ENCODE measurements at places on chromosomes 4 and X. TPM values are rescaled to one million over a fixed set of nuclear protein-coding genes. Genes with fewer than 3 reads are reported as not detected.
A peak's percentile ranks its signal among the peaks of the same experiment; 100 is the strongest.

DNA sequence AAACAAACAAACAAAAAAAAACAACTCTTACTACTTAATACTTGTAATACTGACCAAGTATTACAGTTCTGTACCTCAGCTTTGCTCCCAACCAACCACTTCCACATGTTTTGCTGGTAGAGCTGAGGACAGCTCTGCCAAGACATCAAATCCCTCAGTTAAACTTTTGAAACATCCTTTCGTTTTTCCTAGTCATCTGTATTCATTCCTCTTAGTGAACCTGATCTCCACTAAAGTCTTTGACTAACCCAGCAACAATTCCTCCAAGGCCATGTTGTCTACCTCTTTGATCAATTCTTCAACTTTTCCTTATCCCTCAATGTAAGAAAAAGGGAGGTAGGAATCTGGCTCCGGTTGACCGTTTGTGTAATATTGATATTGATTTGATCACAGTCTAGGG is 247.5 kb downstream of the ARHGAP24 start:
- no peaks in the 10 kb centered on the region for H3K4me1 ChIP-seq
- H3K27me3 ChIP-seq, result no peaks in the 10 kb centered on the region
- H3K4me3 ChIP-seq, result no peak overlapping the region
- H3K27ac ChIP-seq, result no peak overlapping the region
- no peak for DNase-seq

DNA sequence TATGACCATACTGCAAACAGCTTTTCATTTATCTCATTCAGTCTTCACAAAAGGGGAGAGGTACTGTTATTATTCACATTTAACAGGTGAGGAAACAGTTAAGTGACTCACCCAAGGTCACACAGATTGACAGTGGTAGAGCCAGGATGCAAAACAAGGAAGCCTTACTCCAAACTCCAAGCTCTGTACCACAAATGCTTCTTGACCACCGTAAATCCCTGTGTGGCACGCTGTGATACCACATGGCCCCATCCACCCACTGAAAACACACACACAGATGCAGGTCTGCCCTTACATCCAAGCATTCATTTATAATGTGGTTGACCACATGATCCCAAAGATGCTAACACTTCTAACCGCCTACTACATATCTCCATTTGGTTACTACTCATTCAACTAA is 129.5 kb downstream of the TSPAN5 start:
- no peak for DNase-seq
- no peak overlapping the region for H3K4me3 ChIP-seq
- no peaks in the 10 kb centered on the region for H3K36me3 ChIP-seq
- no peak overlapping the region for H3K27ac ChIP-seq
- no peaks in the 10 kb centered on the region for H3K27me3 ChIP-seq
- no peaks in the 10 kb centered on the region for H3K4me1 ChIP-seq

GRCh38 chr4:44914748-44915147 is 188.4 kb upstream of the GNPDA2 start:
- no peaks in the 10 kb centered on the region for H3K27me3 ChIP-seq
- no peak overlapping the region for H3K4me3 ChIP-seq

DNA sequence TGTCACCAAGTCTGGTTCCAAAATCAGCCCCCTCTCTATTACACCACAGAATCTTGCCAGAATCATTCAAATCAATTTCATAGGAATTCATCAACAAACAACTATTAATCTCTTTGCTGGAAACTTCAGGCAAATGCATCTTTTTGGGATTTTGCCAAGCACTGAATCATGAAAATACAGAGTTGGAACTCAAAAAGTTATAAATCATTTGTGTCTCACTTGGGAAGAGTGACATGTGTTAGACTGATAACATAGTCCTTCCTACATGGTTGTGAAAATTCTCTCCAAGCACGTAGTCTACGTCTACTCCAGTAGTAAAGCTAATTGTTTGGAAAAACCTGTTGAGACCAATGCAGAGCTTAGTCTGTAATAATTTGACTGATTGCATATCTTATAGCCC is 19.0 kb downstream of the CXCL8 start:
- no peak overlapping the region for H3K27ac ChIP-seq
- no peak for DNase-seq
- H3K27me3 ChIP-seq, result no peaks in the 10 kb centered on the region
- H3K4me1 ChIP-seq, result no peaks in the 10 kb centered on the region
- no peaks in the 10 kb centered on the region for H3K36me3 ChIP-seq

GRCh38 chr4:88396681-88397080 is 18.0 kb downstream of the HERC6 start:
- H3K27ac ChIP-seq, result no peak overlapping the region
- H3K4me1 ChIP-seq, result no peaks in the 10 kb centered on the region
- no peak overlapping the region for H3K4me3 ChIP-seq
- no peaks in the 10 kb centered on the region for H3K36me3 ChIP-seq
- no peak for DNase-seq

DNA sequence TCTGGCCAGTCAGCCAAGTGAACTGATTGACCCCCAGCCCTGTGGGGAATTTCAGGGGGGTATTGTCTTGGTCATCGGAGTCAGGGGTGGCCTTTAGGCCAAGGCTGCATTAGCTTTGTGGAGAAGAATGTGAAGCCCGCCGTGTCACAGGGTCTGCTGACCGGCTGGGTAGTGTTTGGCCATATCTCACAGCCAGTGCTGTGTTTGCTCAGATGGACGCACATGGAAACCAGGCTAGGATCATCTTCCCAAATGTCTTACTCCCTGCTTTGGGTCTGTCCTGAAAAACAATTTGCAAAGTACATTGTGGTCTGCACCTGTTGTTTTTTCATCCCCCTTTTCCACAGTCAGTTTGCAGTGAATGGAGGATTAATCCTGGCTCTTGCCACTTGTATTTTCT is 13.0 kb downstream of the TMEM164 start:
- DNase-seq, result no peak
- H3K4me3 ChIP-seq, result no peak overlapping the region
- H3K27ac ChIP-seq, result no peak overlapping the region
- no peaks in the 10 kb centered on the region for H3K36me3 ChIP-seq

DNA sequence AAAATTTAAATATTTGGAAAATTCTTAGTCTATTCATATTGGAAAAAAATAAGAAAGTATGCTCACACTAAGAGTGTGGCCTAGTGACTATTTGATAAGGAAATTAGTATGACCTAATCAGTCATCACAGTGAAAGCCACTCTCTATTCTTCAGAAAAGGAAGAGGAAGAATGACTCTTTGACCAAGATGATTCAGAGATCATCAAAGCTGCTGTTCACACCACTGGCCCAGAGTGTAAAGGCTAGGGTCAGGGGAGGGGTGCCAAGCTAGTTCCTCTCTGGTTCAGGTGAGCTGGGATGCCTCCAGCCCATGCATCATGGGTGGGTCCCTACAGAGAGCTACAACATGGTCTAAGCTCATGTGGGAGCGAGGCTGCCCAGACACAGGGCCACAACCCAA is 396.9 kb upstream of the NDST3 start:
- H3K27ac ChIP-seq, result no peak overlapping the region
- no peak for DNase-seq
- no peak overlapping the region for H3K4me3 ChIP-seq
- no peaks in the 10 kb centered on the region for H3K36me3 ChIP-seq
- no peaks in the 10 kb centered on the region for H3K27me3 ChIP-seq

DNA sequence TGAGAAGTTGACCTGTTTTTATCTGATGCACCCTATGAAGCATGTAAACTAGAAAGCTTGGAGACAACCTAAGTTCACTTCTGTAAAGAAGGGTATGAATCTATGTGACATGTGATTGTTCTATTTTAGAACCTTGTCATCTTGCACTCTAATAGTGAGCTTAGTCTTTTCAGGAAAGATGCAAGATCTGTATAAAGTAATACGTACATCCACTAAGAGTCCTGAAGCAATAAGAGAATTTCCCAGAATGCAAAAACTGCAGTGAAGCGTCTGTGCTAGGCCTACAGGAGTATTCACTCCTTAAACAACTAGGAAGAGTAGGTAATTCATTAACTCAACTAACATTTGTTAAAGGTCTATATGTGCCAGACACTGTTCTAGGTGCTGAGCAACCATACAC is 23.3 kb upstream of the NDP start:
- H3K4me3 ChIP-seq, result no peak overlapping the region
- no peaks in the 10 kb centered on the region for H3K4me1 ChIP-seq
- no peak overlapping the region for H3K27ac ChIP-seq
- no peak for DNase-seq

- no peak for DNase-seq
- H3K27ac ChIP-seq, result no peak overlapping the region
- H3K4me3 ChIP-seq, result no peak overlapping the region
- no peaks in the 10 kb centered on the region for H3K4me1 ChIP-seq
Measured at GRCh38 chr4:6009452-6009851, 8.8 kb downstream of the C4orf50 start.

- no peak overlapping the region for H3K4me3 ChIP-seq
- H3K27ac ChIP-seq, result no peak overlapping the region
- H3K36me3 ChIP-seq, result no peaks in the 10 kb centered on the region
- peak; percentile 3 for DNase-seq
- peaks cover 8% of the 10 kb centered on the region for H3K4me1 ChIP-seq
- H3K27me3 ChIP-seq, result no peaks in the 10 kb centered on the region
Measured at GRCh38 chrX:39149761-39150160, 348.5 kb downstream of the MID1IP1 start.

DNA sequence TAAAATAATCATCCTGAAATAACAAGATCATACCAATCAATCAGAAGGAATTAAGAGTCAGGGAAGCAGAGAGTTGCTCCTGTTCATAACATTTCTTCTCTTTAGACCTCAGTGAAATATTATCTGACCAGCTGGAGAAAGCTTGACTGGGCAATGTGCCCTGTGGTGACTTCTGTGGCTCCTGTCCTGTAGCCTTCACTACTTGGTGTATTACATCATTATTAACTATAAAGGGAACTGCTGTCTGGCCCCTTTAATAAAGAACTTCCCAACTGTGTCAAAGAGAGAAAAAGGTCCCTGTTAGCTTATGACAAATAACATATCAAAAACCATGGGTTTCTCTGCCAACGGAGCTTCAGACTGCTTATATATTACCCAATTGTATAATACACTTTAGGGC is 18.0 kb downstream of the OPHN1 start:
- no peaks in the 10 kb centered on the region for H3K4me1 ChIP-seq
- H3K36me3 ChIP-seq, result no peaks in the 10 kb centered on the region
- H3K4me3 ChIP-seq, result no peak overlapping the region

GRCh38 chr4:170388255-170388654 is 298.5 kb upstream of the AADAT start:
- no peak for DNase-seq
- H3K27ac ChIP-seq, result no peak overlapping the region
- H3K27me3 ChIP-seq, result no peaks in the 10 kb centered on the region
- H3K4me3 ChIP-seq, result no peak overlapping the region
- H3K4me1 ChIP-seq, result no peaks in the 10 kb centered on the region

DNA sequence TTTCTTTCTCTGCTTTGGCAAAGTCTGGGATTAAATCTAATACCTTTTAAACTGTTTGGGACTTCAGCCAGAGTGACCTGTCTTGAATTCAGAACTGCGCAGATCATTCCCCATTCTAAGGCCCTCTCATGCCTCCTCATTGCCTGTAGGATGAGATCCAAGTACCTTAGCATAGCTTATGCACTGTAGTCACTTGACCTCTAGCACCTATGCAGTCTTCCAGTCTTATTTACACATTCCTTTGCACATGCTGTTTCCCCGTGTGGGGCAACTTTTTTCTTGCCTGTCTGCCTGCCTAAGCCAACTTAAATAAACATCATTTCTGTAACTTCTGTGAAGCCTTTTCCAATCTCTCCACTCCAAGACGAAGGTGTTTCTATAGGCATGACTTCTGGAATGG is 68.4 kb downstream of the AR start:
- H3K36me3 ChIP-seq, result no peaks in the 10 kb centered on the region
- DNase-seq, result no peak
- H3K27ac ChIP-seq, result no peak overlapping the region
- H3K4me1 ChIP-seq, result no peaks in the 10 kb centered on the region

DNA sequence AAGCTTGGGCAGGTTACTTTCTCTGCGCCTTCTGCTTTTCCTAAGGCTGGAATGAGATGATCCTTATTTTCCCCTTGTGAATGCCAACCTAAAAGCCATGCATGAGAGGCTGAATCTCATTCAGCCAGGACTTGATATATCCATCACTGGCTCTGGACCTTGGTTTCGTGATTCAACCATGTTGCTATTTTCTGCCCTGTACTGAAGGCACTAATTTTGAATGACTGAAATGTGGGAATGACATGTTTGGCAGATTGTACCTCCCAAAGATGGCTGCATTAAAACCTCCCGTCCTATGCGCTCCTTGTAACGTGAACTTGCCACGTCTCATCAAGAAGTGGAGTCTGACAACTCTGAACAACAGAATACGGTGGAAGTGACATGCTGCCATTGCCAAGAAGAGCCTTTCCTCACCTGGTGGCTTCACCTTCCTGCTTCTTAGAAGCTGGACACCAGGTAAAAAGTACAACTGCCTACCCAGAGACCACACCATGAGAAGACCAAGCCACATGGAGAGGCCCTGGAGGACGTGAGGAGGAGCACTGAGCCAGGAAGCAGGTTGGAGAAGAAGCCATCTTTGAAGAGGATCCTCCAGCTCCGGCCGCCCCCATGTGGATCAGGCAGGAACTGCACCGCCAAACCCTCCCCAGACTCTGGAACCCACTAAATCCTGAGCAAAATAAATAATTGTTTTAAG is 174.5 kb downstream of the NSUN7 start:
- H3K27ac ChIP-seq, result no peak overlapping the region
- peak; percentile 28 for DNase-seq
- no peak overlapping the region for H3K4me3 ChIP-seq
- H3K27me3 ChIP-seq, result no peaks in the 10 kb centered on the region
- peaks cover 7% of the 10 kb centered on the region for H3K4me1 ChIP-seq

DNA sequence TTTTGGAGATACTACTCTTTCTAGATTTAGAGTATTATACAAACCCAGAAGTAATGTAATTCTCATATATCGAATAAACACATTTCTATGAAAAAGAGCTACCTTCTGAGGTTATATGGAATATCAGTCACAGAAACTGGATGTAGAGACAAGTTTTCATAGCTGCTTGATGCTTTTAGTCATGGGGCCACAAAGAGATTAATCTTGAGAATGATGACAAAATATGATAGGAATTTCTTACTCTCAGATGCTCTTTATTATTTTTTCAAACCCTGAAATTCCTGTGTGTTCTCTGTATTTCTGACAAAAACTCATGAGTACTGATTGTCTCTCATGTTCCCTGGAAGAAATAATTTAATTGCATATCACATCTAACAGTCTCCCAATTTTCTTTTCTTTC is 662.5 kb downstream of the RAPGEF2 start:
- no peaks in the 10 kb centered on the region for H3K27me3 ChIP-seq
- no peaks in the 10 kb centered on the region for H3K4me1 ChIP-seq
- DNase-seq, result no peak
- H3K4me3 ChIP-seq, result no peak overlapping the region
- H3K27ac ChIP-seq, result no peak overlapping the region

The TAF1 gene
- total RNA-seq, result 20.2 TPM

The HNRNPH2 gene
- total RNA-seq, result 80.1 TPM

The FGB gene
- 408 TPM for total RNA-seq

The IL3RA gene
- total RNA-seq, result not detected

The GLRA2 gene
- total RNA-seq, result not detected

The MAP3K15 gene
- 3.4 TPM for total RNA-seq

The TCEAL2 gene
- not detected for total RNA-seq

All from HepG2 (cell line).